ENCODE measurements at places on chromosomes 4 and X. TPM values are rescaled to one million over a fixed set of nuclear protein-coding genes. Genes with fewer than 3 reads are reported as not detected.

Gene TMPRSS11B
- total RNA-seq = not detected

Gene GIMD1
- not detected for total RNA-seq

Gene CSAG1
- not detected for total RNA-seq

Gene RGN
- 6.2 TPM for total RNA-seq

Gene S100G
- total RNA-seq = not detected

Gene COL4A6
- not detected for total RNA-seq

Gene ABCG2
- total RNA-seq = 0.76 TPM

All from GM23248 (cell line).